ENCODE measurements at places on chromosomes 3 and 15. TPM values are rescaled to one million over a fixed set of nuclear protein-coding genes. Genes with fewer than 3 reads are reported as not detected.

WWTR1 gene
- 213 TPM for total RNA-seq

OXTR gene
- total RNA-seq = 1.3 TPM

IL20RB gene
- 0.51 TPM for total RNA-seq

NANOGP8 gene
- total RNA-seq = not detected

PARP15 gene
- total RNA-seq = 0.39 TPM

NDUFB4 gene
- 20.8 TPM for total RNA-seq

GRCh38 chr3:193827040-193827669, 234.1 kb downstream of the OPA1 start:
- DNase-seq = no peak

DNA sequence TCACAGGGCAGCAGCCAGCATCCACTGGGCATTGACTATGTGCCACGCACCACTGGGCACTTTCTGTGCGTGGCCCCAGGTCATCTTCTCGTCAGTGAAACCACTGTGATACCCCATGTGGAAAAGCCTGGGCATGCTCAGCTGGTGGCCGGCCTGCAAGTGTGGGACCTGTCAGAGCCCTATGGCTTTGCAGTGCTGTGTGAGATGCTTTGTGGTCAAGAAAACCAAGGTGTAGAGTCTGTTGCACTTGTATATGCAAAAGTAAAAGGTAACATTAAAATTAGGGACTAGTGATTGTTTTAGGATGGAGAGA, 69.5 kb downstream of the PGPEP1L start:
- DNase-seq = no peak

- DNase-seq = no peak
Measured at GRCh38 chr15:49492830-49493229, 69.8 kb downstream of the FGF7 start.

- no peak for DNase-seq
Measured at GRCh38 chr15:66783314-66783713, 81.3 kb downstream of the SMAD6 start.

DNA sequence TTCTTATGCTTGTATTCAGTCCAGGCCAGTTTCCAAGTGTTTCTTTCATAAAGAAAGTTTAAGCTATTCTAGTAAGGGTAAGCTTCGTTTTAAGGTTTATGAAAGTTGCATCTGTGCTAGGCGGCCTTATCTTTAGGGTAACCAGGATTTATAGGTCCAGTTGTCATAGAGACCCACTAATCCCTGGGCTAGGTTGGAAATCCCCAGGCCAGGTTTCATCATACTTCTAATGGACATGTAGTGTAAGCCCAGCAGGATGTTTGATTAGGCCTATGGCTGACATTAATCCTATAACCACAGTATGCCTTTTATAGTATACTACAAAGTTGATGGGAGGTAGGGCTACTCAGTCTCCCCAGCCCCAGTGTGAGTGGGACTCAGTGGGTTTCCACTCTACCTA, 312.4 kb downstream of the CACNA2D3 start:
- no peak for DNase-seq

DNA sequence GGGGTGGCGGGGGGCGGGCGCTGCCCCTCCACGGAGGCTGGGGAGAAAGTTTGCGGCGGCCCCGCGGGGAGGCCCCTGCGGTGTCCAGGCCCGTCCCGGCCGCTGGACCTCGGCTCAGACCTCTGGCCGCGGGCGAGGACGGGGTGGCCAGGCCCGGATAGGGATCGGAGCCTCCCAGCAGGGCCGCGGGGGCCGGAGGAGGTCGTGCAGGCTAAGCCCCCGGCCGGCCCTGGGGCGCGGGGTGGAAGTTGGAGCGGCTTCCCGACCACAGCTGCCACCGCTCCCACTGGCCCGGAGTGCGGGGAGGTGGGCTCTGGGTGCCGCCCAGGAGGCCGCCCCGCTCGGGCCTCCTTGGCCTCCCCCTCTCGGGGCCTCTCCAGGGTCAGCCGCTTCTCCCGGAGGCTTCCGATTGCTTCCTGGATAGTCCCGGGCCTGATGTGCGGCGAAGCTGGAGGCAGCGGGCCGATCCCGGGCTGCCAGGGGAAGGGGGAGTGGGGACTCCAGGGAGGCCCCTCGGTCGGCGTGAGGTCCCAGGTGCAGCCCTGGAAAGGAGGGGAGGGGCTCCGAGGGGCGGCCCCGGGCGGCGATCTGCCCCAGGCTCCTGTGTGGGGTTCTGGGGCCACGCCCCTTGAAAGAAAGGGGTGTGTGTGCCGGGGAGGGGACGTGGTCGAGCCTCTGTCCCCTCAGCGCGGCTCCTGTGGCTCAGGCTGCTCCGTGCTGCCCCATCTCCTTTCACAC, 907 bp downstream of the PLXNA1 start:
- DNase-seq = peak; percentile 19

DNA sequence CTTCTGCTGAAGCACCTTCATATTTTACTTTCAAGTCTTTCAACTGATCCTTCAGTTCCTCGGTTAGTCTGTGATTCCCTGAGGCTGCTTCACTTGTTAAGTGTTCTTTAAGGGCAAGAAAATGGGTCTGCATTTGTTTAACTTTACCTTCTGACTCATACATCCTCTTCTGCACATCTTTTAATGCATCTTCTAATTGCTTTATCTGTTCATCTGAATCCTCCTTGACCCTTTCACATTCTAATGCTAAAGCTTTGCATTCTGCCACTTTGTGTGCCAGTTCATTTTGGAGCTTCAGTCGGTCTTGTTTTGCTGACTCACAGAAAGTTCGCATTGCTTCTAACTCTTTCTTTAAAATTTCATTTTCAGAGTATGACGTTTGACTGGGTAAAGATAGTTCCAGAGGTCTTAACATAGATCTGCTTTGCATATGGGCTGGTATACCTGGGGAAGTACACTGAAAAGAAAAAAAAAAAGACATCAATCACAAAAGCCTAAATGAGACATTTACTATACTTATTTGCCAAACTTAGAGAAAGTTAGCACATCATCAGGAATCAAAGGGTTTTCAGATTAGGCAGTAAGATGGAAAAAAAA, 94.3 kb downstream of the UACA start:
- no peak for DNase-seq

- no peak for DNase-seq
Measured at GRCh38 chr3:71047616-71048531, 535.7 kb downstream of the FOXP1 start.

- DNase-seq = no peak
Measured at GRCh38 chr3:150747886-150748683, 14.9 kb downstream of the SIAH2 start.
